T-helper 1 cell (primary cell): ENCODE measurements at places on chromosomes 4 and X.

DNA sequence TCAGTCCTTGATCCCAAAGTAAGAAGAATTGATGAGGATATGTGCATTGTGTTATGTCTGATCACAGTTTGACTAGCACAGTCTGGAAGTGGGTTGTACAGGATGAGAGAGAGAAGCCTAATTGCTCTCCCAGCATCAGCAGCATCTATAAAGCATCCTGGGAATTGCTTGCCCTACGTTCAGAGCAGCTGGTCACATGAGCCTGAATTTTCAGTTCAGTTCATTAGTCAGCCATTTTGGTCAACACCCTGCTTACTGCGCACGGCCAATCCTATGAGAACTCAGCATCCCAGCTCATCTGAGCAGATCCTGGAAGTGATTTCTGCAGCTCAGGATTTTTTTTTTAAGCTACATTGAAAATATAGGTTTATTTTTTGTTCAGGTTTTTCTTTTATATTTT is at the start of gene RUFY3:
RUFY3 (plus strand) TSS at position 218 of the 400 bp plus-strand sequence. CDS start 610 bp downstream, outside the sequence.
- DNase-seq: no peak

GRCh38 chr4:17063888-17064287 is 165.4 kb upstream of the LDB2 start:
- no peak for DNase-seq

- no peak for DNase-seq
Observed at GRCh38 chr4:166726832-166727231, 507.5 kb downstream of the SPOCK3 start.

- no peak for DNase-seq
Observed at GRCh38 chrX:120741452-120741851, 111.6 kb upstream of the C1GALT1C1 start.

DNA sequence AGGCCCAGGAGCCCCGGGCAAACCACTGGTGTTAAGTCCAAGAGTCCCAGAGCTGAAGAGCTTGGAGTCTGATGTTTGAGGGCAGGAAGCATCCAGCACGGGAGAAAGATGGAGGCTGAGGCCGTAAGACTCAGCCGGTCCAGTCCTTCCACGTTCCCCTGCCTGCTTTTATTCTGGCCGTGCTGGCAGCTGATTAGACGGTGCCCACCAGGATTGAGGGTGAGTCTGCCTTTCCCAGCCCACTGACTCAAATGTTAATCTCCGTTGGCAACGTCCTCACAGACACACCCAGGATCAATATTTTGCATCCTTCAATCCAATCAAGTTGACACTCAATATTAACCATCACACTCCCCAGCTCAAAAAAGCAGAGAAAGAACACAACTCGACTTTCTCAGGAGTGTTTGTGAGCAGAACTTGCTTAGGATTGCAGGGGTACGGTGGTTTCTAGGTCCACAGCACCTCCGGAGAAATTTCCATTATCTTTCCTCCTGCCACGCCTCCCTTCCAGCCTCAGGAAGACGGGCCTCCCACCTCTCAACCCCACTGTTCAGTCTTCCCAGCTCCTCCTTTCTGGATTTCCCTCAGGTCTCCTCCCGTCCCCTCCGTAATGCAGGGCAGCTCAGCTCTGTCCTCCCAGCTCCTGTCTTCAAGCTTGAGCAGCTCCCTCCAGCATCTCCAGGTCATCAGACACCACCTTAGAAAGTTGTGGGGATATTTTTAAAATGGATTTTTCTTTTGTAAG is 13.3 kb upstream of the TMEM271 start:
- no peak for DNase-seq

DNA sequence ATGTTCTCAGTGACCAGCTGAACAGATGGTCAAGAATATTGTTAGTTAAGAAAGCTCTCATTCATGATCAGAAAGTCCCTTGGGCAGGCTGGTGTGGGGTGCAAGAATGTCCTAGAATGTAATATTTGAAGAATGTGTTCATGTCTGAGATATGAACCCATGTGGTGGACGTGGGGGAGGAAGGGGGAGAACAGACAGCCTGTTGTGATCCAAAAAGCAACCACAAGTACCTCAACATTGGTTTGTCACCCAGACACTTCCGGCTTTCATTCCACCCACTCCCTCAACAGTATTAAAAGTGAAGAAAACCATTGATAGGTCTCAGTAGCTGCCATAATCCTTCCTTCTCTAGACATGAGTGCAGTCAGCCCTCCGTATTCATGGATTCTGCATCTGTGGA is 82.2 kb downstream of the MAML3 start:
- peak; percentile 43 for DNase-seq
